Glutamatergic neuron (in vitro differentiated cells): ENCODE measurements at places on chromosomes 11 and 22. TPM values are rescaled to one million over a fixed set of nuclear protein-coding genes. Genes with fewer than 3 reads are reported as not detected.

Gene CNIH2
- total RNA-seq = 61.3 TPM

Gene SPA17
- 4.6 TPM for total RNA-seq

Gene ACTN3
- total RNA-seq = 2.0 TPM

GRCh38 chr11:32374261-32374711, 61.1 kb downstream of the WT1 start:
- H3K4me3 ChIP-seq = no peak overlapping the region
- H3K27me3 ChIP-seq = peaks cover 2% of the 10 kb centered on the region
- peak; percentile 61 for DNase-seq

DNA sequence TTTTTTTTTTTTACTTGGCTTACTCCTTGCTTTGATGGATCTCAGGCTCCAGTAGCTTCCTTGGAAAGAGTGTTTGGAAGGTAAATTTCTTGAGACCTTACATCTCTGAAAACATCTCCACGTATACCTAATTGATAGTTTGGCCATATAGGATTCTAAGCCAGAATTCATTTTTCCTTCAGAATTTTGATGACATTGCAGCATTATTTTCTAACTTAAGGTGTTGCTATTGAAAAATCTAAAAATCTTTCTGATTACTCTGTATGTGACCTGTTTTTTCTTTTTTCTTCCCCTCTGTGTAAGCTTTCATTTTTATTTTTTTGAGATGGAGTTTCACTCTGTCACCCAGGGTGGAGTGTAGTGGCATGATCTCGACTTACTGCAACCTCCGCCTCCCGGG, 23.1 kb upstream of the SPTBN2 start:
- peaks cover 8% of the 10 kb centered on the region for H3K4me1 ChIP-seq
- no peak overlapping the region for H3K27ac ChIP-seq
- no peaks in the 10 kb centered on the region for H3K36me3 ChIP-seq
- no peak for DNase-seq
- peaks cover 1% of the 10 kb centered on the region for H3K27me3 ChIP-seq

DNA sequence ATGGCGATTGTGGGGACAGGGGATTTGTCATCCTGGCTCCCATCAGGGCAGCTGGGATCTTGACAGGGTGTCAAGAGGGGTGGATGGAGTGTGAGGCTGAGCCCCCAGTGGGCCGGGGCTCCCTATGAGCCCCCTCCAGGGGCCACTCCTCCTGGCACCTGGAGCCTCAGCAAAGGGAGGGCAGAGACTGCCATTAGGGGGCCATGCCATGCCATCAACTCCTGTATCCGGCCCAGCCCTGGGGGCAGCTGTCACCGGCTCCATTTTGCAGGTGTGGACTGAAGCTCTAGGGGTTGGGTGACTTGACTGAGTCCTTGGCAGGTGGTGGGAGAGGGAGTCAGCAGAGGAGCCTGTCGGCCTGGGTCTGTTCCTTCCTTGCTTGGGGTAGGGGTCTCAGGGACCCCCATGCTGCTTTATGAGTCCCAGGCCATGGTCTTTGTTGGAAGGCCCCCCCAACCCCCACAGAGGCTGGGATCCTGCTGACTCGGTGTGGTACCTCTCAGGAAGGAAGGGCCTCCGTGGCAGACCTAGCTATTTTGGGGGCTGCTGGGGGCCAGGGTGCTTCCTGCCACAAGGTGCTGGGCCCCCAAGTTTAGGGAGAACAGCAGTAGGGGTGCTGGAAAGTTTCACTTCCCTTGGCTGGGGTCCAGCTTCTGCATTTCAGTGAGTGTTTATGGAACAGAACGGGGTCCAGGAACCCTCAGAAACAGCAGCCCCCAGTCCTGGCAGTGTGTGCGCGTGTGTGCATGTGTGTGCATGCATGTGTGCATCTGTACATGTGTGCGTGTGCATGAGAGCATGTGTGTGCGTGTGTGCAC, 1.5 kb downstream of the ACY3 start:
- H3K4me1 ChIP-seq = peaks cover 3% of the 10 kb centered on the region
- DNase-seq = no peak
- H3K4me3 ChIP-seq = no peak overlapping the region
- peaks cover 8% of the 10 kb centered on the region for H3K27me3 ChIP-seq
- no peak overlapping the region for H3K27ac ChIP-seq
- H3K36me3 ChIP-seq = no peaks in the 10 kb centered on the region

DNA sequence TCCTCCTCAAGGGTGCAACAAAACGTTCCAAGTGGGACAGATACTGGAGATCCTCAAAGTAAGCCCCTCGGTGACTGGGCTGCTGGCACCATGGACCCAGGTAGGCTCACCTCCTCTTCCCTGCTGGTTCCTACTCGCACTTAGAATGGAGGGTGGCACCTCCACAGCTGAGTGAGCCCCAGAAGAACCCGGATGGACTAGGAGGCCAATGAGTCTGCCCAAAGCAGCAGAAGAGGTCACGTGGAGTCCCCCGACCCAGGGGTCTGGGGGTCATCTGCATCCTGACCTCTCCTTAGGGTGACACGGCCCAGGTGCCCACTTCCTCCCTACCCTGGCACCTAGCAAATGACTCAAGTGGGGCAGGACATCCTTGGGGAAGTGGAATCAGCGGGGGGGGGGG, 4.4 kb downstream of the APOL1 start:
- H3K27ac ChIP-seq = no peak overlapping the region
- H3K27me3 ChIP-seq = peaks cover 7% of the 10 kb centered on the region
- no peak for DNase-seq
- H3K4me3 ChIP-seq = no peak overlapping the region
- H3K36me3 ChIP-seq = no peaks in the 10 kb centered on the region
- H3K4me1 ChIP-seq = peaks cover 7% of the 10 kb centered on the region

GRCh38 chr22:29310863-29311339, 4.5 kb downstream of the GAS2L1 start:
- DNase-seq = peak; percentile 71
- peaks cover 13% of the 10 kb centered on the region for H3K4me1 ChIP-seq
- peaks cover 6% of the 10 kb centered on the region for H3K36me3 ChIP-seq
- no peak overlapping the region for H3K27ac ChIP-seq
- no peak overlapping the region for H3K4me3 ChIP-seq

Gene OR5A1
- not detected for total RNA-seq

Gene HOATZ
- not detected for total RNA-seq

DNA sequence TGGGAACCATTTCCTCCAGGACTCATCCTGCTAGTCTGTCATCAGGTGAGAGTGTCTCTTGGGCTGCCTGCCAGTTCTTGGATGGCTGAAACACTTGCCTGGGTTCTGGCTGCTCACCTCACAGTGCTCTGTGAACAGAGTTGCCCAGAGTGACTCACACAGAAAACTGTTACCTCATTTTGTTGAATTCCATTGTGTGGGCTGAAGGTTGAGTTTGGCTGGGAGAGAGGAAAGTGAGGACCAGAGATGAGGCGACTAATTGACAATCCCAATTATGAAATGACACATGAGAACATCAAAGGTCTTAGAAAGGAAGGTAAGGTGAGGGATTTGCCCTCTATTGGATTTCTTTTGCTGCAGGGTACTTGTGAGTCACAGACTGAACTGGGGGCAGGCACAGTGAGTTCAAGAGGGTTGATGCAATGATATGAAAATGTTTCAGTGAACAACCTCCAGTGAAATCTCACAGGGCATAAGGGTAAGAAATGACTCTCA, 20.2 kb upstream of the CALCB start:
- H3K27me3 ChIP-seq = peaks cover 1% of the 10 kb centered on the region
- H3K27ac ChIP-seq = no peak overlapping the region
- H3K4me3 ChIP-seq = no peak overlapping the region

GRCh38 chr11:46345881-46346484, 1.3 kb upstream of the DGKZ start:
- H3K36me3 ChIP-seq = peaks cover 6% of the 10 kb centered on the region
- no peak for DNase-seq
- H3K27ac ChIP-seq = peak overlapping the region; percentile 33
- H3K4me1 ChIP-seq = peaks cover 30% of the 10 kb centered on the region
- peaks cover 18% of the 10 kb centered on the region for H3K27me3 ChIP-seq

GRCh38 chr11:118304227-118304567, 333 bp upstream of the CD3E start:
- no peaks in the 10 kb centered on the region for H3K36me3 ChIP-seq
- no peaks in the 10 kb centered on the region for H3K27me3 ChIP-seq
- H3K27ac ChIP-seq = no peak overlapping the region

- peaks cover 3% of the 10 kb centered on the region for H3K27me3 ChIP-seq
- no peak for DNase-seq
- no peak overlapping the region for H3K4me3 ChIP-seq
- peaks cover 7% of the 10 kb centered on the region for H3K36me3 ChIP-seq
Observed at GRCh38 chr22:49619301-49619700, 208.4 kb downstream of the BRD1 start.

- H3K4me1 ChIP-seq = peaks cover 30% of the 10 kb centered on the region
- H3K27me3 ChIP-seq = peaks cover 13% of the 10 kb centered on the region
- peak; percentile 79 for DNase-seq
- no peaks in the 10 kb centered on the region for H3K36me3 ChIP-seq
Observed at GRCh38 chr11:112961751-112962578, 745 bp downstream of the NCAM1 start.

Gene CLTCL1
- total RNA-seq = 11.8 TPM

- no peaks in the 10 kb centered on the region for H3K36me3 ChIP-seq
- H3K4me1 ChIP-seq = no peaks in the 10 kb centered on the region
- H3K27me3 ChIP-seq = peaks cover 6% of the 10 kb centered on the region
Observed at GRCh38 chr22:47160141-47160541, 397.7 kb downstream of the TBC1D22A start.

Gene CRYBB3
- not detected for total RNA-seq

Gene CYTH4
- not detected for total RNA-seq

- no peak overlapping the region for H3K4me3 ChIP-seq
- H3K27me3 ChIP-seq = peaks cover 5% of the 10 kb centered on the region
- no peak overlapping the region for H3K27ac ChIP-seq
- DNase-seq = no peak
- H3K4me1 ChIP-seq = peaks cover 5% of the 10 kb centered on the region
Observed at GRCh38 chr11:69705901-69706787, 2.3 kb upstream of the FGF19 start.

DNA sequence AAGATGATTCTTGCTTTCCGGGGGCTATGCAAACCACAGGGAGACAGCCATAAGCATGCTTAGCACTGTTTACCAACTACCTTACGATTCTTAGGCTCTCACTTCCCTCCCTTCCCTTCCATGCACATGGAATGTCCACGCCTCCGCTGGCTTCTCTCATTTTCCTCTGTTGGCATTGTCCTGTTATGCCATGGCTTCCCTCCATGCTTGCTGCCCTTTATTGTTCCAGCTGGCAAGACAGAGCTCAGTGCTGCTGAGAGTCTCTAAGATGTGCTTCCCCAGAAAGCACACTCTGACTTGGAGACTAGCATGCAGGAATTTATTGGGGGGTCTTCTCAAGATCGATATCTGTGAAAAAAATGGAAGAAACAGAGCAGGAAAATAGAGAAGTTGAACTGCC, 379.2 kb downstream of the NELL1 start:
- H3K27ac ChIP-seq = no peak overlapping the region
- peaks cover 2% of the 10 kb centered on the region for H3K27me3 ChIP-seq
- H3K36me3 ChIP-seq = no peaks in the 10 kb centered on the region
- no peak overlapping the region for H3K4me3 ChIP-seq
- DNase-seq = no peak

Gene CYB5R2
- total RNA-seq = 2.6 TPM

Gene C11orf98
- total RNA-seq = 73.6 TPM

Gene TRIM77
- total RNA-seq = not detected

GRCh38 chr11:12088531-12088930, 21.9 kb upstream of the MICAL2 start:
- H3K4me3 ChIP-seq = no peak overlapping the region
- no peak for DNase-seq
- H3K27ac ChIP-seq = no peak overlapping the region
- H3K27me3 ChIP-seq = no peaks in the 10 kb centered on the region

DNA sequence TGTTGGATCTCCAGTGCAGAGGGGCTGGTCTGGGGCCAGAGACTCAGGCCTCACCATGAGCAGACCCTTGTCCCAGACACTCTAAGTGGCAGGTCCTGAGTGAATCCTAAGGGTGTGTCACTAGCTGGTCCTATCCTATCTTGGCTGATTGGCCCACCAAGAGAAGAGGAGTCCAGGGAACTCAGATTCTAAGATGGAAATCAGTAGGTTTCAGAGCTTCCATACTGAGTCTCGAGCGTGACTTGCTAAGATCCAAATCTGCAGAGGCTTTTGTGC, 10.9 kb downstream of the POU2AF1 start:
- no peaks in the 10 kb centered on the region for H3K36me3 ChIP-seq
- no peak overlapping the region for H3K4me3 ChIP-seq
- DNase-seq = no peak
- peaks cover 2% of the 10 kb centered on the region for H3K27me3 ChIP-seq
- no peak overlapping the region for H3K27ac ChIP-seq
- H3K4me1 ChIP-seq = no peaks in the 10 kb centered on the region

DNA sequence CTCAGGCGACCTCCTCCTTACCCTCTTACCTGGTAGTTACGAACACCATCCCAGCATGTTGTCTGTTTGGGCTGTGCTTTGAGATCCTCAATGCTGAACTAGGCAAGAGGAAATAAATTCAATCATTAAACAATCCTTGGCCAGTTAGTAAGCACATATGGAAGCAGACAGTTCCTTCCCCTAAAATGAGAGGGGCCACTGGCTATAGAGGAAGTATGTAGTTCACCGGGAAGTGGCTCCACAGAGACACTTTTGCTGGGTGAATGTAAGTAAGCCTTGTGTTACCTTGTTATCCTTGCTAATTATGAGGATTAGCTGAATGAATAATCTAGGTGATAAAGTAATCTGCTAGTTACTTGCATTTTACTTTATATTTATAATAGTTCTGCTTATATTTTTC, 2.9 kb downstream of the THYN1 start:
- no peaks in the 10 kb centered on the region for H3K36me3 ChIP-seq
- no peaks in the 10 kb centered on the region for H3K27me3 ChIP-seq
- H3K4me1 ChIP-seq = peaks cover 14% of the 10 kb centered on the region
- no peak overlapping the region for H3K4me3 ChIP-seq

DNA sequence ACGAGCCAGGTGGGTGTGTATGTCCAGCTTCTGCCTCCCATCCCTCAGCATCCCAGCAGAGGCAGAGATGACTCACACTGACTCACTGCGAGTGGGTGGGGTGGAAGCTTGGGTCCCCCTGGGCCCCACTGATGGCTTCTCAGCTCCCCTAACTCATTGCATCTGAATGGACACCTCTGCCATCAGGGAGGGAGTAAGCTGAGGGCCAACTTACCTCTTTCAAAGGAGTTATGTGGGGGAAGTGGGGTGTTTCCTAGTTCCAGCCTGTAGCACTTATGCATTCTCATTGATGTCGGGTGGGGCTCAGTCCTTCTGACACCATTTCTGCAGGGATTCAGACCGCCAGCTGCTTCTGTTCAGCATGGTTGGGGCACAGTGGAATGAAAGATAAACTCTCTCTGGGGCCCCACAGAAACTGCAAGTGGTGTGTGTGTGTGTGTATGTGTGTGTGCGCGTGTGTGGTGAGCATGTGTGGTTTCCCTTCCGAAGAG, 1425.8 kb downstream of the TBC1D22A start:
- no peak for DNase-seq
- H3K36me3 ChIP-seq = peaks cover 16% of the 10 kb centered on the region
- peaks cover 2% of the 10 kb centered on the region for H3K4me1 ChIP-seq
- H3K27me3 ChIP-seq = peaks cover 1% of the 10 kb centered on the region

Gene RAPSN
- 0.54 TPM for total RNA-seq

Gene C11orf97
- total RNA-seq = not detected

Gene NAALAD2
- total RNA-seq = 7.2 TPM

Gene DRD4
- total RNA-seq = 2.9 TPM

Gene FAM180B
- not detected for total RNA-seq

GRCh38 chr11:57322256-57323166, 2.2 kb downstream of the TNKS1BP1 start:
- peak; percentile 76 for DNase-seq
- peaks cover 29% of the 10 kb centered on the region for H3K27me3 ChIP-seq
- H3K36me3 ChIP-seq = peaks cover 3% of the 10 kb centered on the region
- H3K27ac ChIP-seq = peak overlapping the region; percentile 98
- H3K4me1 ChIP-seq = peaks cover 40% of the 10 kb centered on the region

Gene MISFA
- total RNA-seq = 1.7 TPM

Gene OR8G1
- not detected for total RNA-seq

Gene TEX54
- total RNA-seq = 1.0 TPM

GRCh38 chr11:113124006-113124405, 162.8 kb downstream of the NCAM1 start:
- H3K27ac ChIP-seq = no peak overlapping the region
- no peak overlapping the region for H3K4me3 ChIP-seq
- H3K4me1 ChIP-seq = peaks cover 39% of the 10 kb centered on the region
- peaks cover 4% of the 10 kb centered on the region for H3K27me3 ChIP-seq

Gene ARHGAP20
- not detected for total RNA-seq
